ENCODE measurements at places on chromosomes 3 and 15. TPM values are rescaled to one million over a fixed set of nuclear protein-coding genes. Genes with fewer than 3 reads are reported as not detected.

HYAL1 gene
- total RNA-seq: 0.18 TPM

CCDC39 gene
- total RNA-seq: not detected

RAD51 gene
- total RNA-seq: 30.3 TPM

FGF12 gene
- total RNA-seq: 0.51 TPM

ITGB5 gene
- total RNA-seq: 446 TPM

POLQ gene
- 11.9 TPM for total RNA-seq

GRCh38 chr15:80151148-80151547 lies 1.7 kb upstream of the FAH start:
- DNase-seq: no peak

DNA sequence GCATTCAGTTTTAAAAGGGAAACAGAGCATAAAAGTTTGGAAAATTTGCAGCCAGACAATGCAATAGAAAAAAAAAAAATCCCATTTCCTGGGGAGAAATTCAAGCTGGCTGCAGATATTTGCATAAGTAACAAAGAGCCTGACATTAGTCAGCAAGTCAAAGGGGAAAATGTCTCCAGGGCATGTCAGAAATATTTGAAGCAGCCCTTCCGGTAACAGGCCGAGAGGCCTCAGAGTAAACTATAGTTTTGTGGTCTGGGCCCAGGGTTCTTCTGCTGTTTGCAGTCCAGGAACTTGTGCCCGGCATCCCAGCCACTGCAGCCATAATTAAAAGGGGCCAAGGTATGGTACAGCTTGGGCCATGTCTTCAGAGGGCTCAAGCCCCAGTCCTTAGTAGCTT lies 411.6 kb upstream of the BCHE start:
- DNase-seq: no peak

GRCh38 chr15:65062061-65062460 lies 5.7 kb downstream of the RASL12 start:
- DNase-seq: no peak

DNA sequence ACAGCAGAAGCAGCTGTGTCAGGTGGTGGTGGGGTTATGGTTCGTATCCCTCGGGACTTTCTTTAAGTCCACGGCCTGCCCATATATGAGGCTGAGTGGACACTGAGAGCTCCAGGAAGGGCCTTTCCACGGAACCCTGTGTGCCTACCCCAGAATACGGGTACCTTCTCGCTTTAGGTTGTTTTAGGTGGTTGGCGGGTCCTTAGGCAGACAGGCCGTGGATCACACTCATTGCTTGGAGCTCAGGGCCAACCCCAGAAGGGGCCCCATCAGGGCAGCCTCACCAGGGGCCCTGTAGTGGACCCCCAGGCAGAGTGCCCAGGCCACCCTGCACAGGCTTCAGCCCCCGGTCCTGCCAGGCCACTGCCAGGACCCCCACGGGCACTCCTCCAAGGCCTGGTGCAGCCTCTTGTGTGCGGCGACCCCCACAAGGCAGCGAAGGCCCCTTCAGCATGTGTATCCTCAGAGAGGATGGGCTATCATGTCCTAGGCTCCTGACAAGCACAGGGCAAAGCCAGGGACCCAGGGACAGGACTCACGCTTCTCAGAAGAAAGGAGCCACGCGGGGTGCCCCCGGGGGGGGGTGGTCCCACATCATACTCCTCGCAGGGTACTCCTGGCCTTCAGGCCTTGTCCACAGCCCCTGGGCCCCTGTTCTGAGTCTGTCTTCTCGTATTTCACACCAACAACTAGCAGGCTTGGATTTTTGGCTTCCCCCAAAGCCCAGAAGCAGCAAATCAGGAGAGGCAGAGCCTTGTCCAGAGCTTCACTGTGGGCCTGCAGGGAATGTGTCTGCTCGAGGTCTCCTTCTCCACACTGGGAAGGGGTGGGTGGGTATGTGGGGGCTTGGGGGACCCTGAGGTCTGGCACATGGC lies 93.4 kb downstream of the LRRK1 start:
- no peak for DNase-seq

DNA sequence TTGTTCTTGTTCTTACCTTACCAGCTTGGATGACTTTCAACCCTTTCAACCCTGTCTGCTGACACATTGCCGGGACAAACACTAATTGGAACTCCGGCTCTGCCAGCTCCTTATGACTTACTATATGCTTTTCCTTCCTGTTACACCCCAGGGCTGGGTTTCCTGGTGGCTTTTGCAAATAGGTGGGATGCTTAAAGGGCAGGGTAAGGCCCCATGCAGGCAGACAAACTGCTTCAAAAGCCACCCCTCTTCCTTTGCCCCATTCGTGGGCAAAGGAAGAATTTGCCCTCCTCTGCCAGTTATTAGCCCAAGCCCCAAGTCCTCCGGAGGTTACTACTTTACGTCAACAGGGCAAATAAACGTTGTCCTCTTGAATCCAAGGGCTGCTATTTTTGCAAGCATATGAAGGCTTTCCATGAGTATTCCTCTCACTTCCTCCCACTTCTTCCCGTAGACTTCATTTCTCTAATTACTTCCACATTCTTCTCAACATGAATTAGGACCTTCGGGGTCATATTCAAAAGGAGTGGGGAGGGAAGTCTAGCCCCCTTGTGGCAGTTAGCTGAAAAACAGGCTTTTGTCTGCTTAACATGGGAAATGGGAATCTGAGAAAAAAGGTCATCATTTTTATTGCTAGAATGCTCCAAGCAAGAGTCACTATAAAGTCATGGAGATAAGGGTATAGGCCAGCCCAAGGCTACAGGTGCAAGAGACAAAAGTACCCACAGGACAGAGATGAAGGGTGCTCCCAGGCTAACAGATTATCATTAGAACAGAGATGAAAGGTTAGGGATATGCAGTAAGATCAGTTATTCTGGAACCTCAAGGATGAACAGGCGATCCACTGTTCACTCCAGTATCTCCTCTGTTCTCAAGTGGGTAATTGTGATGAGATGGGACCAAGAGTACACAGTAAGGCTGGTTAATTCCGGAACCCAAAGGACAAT lies 56.3 kb upstream of the FSTL1 start:
- no peak for DNase-seq

DNA sequence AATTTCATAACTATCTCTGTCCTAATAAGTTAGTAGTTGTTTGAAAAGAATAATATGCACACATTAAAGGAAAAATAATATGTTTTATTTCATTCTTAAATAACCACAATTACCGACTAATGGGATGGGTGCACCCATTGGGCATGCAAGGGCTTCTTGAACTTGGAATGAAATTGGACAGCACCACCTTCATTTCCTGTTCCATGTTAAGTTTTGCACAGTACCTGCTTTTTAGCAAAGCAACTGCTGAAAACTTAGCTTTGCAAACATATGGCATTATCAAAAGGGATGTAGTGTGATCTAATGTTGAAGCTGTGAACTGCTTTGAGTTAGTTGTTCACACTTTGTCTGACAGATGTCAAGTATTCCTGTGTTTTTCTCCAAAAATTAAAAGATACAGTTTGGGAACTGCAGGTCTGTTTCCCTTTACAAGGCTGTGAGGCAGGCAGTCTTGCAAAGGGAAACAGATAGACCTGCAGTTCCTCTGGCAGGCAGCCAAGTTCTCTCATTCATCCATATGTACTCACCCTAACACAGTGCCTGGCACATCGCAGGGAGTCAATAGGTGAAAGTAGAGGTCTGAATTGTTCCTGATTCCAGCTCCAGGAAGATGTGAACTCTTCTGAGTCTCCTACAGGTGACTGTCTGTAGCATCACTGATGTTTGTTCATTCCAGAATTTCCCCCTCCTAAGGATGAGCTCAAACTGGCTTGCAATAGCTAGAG lies 64.3 kb upstream of the GOLGA8B start:
- no peak for DNase-seq

DNA sequence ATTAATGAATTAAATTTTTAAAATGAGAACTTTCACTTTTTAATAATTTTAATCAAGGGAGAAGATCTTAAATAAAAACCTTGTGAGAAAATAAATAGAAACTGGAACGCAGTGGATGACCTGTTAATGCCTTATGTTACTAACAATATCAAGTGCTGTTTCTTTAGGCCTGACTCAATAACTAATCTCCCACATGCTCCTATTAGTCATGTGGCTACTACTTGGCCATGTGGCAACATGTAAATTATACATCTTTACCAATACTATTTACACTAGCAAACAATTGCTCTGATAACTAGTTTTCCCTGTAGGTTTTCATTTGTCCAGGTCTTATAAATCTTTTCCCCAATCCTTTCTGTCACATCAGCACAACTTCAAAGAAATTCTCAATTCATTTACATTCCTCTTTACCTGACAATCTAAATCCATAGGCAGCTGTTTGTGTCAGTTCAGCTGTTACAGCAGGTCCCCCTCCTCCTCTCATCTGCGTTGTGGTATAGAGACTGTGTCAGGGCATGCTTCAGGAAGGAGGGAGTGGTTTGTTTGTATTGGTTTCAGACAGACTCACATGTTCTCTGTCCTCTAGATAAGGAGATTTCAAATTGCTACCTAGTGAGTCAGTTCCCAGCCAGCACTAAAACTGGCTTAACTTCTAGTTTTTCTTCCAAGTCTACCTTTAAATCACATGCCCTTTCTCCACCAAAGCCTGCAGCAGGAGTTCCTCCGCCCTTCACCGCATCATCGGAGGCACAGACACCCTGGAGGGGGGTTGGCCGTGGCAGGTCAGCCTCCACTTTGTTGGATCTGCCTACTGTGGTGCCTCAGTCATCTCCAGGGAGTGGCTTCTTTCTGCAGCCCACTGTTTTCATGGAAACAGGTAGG lies 11.3 kb upstream of the C3orf52 start:
- no peak for DNase-seq

- DNase-seq: no peak
Observed at GRCh38 chr3:171542976-171543375, 82.8 kb upstream of the TNIK start.

DNA sequence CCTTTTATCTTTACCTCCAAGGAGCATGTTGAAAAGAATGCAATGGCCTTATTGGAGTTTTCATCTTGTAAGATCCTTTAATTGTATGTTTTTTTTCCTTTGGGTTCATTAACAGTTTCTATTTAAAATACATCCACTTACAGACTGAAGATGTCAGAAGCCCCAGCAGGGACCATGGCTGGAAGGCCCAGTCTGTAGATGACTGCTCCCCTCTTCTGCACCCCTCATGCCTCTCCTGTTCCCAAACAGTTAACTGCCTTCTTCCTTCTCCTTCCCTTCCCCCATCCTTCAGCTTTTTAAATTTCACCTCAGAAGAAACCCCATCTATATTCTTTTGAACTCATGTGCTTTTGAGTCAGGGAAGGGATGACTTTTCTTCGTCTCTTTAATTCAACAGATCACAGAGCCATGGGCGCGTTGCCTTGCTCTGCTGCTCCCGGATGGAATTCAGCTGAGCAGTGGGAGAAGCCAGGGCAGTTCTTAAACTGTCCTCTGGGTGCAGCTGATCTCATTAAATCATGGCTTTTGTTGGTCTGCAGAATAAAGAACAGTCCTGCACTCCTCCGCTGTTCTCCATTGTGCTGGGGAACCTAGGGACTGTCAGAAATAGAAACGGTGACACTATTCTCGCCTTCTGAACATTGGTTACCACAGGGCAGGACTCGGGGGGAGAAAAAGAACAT lies 71.5 kb upstream of the EIF1B start:
- no peak for DNase-seq

- no peak for DNase-seq
Observed at GRCh38 chr3:38602576-38603250, 46.8 kb downstream of the SCN5A start.

DNA sequence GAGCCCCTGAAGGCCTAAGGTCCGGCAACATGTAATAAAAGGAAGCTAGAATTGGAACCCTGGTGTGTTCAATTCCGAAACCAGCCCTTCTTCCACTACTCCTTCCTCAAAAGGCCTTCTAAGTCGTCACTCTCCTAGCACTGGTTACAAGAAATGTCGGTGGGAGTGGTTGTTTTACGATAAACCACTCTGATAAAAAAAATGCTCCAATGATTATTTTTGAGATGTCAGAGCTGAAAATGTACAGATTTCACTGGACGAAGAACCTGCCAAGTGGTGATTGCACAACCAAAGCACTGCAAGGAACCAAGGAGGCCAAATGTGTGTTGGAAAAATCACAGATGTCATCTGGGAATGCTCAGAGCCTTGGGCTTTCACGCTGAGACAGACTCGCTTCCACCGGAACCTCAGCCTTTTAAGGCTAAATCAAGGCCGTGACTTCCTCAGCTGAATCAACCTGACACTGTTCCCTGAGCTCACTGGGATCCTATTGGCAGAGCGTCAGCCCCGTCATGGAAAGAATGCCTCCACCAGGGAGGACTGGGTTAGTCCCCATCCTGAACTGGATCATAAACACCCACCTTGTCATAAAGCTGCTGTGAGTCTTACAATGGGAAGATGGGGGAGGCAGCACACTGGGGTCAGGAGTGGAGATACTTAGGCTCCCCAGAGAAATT lies 108.1 kb upstream of the THBS1 start:
- DNase-seq: no peak

DNA sequence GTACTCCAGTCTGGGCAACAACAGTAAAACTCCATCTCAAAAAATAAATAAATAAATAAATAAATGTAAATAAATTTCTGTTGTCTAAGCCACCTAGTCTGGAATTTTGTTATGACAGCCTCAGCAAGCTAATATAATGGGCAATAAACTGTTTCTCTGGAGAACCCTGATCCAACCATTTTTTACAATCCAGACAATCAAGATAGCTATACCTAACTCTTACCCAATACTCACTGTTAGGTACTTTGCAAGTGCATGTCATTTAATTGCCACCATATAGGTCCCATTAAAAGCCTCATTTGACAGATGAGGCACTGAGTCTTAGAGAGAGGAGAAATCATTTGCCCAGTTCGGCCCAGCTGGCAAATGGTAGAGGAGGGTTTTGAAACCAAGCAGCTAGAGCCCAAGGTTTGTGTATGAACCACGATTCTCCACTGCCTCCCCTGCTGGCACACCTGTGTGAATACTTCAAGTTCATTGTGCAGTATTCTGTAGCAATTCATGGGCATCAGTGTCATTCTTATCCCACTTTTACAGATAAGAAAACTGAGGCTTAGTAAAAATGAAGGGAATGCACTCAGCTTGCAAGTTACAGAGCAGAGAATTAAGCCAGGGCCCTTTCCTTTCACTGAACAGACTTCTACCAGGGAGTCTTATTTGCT lies 107.0 kb upstream of the UBE2E1 start:
- DNase-seq: no peak

DNA sequence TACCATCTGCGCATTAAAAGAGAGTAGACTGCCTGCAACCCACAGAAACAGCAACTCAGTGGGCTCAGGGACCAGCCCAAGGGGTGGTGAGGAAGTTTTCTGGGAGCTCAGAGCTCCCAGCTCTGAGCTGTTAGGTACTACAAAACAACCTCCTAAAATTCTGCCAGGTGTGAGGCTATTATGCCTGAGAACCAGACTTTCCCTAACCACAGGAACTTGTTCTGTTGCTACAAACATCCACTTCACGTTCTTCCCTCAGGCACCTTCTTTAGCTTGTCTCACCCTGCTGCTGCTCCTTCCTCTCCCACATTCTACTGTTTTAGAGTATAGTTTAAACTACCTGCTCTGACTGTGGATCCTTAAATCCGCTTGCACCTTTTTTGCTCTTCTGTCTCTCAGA lies 399.4 kb downstream of the ROBO1 start:
- DNase-seq: no peak

DNA sequence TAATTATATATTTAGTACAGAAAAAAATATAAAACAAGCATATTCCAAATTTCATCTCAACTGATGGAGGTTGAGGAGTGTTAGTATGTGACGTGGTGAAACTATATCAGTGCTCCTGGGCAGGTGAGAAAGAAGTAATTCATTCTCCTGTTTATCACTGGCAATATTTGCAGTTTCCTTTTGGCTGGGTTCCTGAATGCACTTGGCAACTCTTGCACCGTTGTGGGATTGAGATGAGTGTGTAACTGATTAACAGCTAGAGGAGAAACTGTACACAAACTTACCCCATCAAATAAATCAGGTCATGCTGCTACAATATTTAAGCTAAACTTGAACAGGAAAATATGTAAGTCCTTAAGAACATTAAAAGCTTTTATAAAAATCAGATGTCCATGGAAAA lies 2.1 kb upstream of the ATP13A4 start:
- no peak for DNase-seq
